ENCODE measurements at places on chromosomes 3 and 15.

DNA sequence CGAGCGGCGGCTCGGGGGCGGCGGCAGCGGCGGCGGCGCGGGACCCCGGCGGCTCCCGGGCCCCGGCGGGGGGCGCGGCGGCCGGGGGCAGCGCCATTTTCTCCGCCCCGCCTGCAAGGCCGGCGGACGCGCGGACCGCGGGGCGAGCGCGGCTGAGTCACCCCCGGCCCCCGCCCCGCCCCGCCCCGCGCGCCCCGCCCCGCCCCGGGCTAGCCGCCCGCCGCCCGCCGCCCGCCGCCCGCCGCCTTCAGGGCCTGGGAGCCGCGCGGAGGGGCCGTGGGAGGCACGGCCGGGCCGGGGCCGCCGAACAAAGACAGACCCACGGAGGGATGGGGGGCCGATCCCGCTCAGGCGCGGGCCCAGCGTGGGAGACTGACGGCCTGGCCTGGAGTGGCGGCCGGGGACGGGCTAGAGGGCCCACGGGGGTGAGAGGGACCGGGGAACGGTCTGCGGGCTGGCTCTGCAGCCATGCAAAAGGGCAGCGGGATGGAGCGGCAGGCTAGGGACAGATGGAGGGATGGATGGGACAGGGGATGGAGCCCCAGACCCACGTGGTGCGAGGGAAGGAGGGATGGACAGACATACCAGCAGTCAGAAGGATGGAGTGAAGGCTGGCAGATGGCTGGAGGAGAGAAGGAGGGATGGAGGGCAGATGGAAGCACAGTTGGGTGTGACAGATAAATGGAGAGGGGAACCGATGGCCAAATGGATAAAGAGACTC, at the start of gene EIF4E3:
Gene EIF4E3, minus strand, starts transcription at position 132 of the 721 bp plus-strand sequence. Its CDS starts 35 bp downstream, at position 97.
- DNase-seq: peak; percentile 45

GRCh38 chr3:22156868-22157267, 405.9 kb upstream of the ZNF385D start:
- DNase-seq: no peak

- DNase-seq: peak; percentile 43
These were observed 1.2 kb downstream of the MECOM start for GRCh38 chr3:169662132-169662842.

GRCh38 chr15:79657722-79658121, 225.6 kb downstream of the MINAR1 start:
- no peak for DNase-seq

- no peak for DNase-seq
These were observed 154.1 kb downstream of the GREM1 start for GRCh38 chr15:32871883-32872282.

DNA sequence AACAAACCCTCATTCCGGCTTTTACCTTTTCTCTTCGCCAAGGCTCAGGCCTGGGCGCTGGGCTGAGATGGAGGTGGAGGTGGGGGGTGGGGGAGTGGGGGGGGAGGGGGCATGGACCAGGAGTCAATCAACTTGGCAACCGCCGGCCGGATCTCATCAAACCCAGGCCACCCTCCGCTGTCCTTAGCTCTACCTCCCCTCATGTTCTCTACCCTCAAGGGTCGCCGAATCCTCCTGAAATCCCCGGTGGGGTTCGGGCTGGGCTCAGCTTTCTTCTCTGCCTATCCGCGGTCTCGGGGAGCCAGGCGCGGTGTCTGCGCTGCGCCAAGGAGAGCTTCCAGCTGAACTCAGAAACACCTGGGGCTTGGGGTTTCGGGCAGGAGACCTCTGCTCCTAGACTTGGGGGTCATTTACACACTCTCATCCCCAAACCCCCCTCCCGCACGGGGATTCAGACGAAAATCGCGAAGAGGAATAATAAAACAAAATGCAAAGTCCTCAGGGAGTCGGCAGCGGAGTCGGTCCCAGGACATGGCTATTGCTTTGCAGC, 2.5 kb downstream of the ONECUT1 start:
- DNase-seq: no peak

- no peak for DNase-seq
These were observed 123.8 kb upstream of the DAZL start for GRCh38 chr3:16728770-16729745.

DNA sequence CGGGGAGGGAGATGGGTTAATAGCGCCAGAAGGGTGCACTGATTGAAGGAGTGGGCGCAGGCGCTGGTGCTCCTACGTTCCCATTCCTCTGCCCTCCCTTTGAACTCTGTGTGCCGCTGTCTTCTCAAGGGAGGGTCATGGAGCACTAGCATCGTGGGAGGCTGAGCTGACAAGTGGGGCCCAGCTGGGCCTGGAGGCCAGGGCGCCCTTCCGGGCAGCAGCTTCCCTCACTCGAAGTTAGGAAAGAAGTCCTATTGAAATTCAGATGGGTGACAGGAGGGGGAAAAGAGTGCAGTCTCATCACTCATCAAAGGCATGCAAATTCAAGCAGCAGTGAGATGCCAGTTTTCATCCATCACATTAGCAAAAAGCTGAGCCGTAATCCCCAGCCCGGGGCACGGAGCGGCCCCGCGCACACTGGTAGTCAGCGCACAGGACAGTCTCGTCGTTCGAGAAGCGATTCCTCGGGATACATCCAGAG, 128.2 kb downstream of the LRRK1 start:
- no peak for DNase-seq

- peak; percentile 82 for DNase-seq
These were observed at the start of gene MCF2L2 for GRCh38 chr3:183428447-183429211. Gene MCF2L2 (minus strand): TSS chr3:183428619. CDS start chr3:183427977, 642 bp downstream.

DNA sequence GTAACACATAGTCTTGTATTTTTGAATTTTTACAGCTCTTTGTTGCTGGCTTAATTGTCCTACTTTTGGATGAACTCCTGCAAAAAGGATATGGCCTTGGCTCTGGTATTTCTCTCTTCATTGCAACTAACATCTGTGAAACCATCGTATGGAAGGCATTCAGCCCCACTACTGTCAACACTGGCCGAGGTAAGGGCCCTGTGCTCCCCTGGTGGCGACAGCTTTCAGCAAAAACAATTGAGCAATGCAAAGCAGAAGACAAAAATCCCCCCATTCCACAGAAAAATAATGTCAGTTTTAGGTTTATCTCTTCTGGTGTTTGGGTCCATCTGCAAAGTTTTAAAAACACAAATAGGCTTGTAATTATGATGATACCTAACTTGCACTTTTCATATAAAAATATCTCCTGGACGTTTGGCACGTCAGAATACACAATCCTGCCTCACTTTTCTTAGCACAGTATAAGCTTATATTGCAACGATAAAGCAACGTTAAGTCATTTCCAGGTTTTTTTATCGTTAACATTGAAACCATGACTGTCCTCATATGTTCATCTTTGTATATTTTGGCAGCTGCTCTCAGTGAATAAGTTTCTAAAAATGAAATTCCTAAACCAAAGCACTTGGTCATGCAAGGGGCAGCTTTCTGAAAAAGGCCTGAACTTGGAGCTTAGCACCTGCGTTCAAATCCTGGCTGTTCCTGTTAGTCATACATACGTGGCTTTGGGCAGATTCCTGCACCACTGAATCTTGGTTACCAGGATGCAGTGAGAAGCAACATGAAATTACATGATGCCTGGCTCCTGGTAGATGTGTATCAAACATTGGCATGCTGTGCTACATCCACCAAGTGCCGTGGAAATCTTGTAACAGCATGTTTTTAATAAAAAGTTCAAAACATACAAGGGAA, 8.5 kb downstream of the SEC61A1 start:
- no peak for DNase-seq

DNA sequence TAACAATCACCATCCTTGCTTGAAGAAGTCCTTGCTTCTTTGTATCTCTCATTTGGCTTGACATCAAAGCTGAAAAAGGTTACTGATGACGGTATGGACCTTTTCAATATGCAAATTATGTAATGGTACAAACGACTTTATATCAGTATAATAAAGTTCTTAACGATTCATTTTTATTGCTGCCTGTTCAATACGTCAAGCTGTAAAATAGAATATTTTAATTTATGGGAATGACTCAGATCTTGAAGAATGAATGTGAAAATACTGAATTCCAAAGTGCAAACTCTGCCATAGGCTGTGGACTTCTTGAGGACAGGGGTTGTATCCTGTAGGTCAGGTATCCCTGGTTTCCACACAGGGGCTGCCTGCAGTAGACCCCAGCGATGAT, 156.2 kb downstream of the PLCL2 start:
- DNase-seq: no peak

DNA sequence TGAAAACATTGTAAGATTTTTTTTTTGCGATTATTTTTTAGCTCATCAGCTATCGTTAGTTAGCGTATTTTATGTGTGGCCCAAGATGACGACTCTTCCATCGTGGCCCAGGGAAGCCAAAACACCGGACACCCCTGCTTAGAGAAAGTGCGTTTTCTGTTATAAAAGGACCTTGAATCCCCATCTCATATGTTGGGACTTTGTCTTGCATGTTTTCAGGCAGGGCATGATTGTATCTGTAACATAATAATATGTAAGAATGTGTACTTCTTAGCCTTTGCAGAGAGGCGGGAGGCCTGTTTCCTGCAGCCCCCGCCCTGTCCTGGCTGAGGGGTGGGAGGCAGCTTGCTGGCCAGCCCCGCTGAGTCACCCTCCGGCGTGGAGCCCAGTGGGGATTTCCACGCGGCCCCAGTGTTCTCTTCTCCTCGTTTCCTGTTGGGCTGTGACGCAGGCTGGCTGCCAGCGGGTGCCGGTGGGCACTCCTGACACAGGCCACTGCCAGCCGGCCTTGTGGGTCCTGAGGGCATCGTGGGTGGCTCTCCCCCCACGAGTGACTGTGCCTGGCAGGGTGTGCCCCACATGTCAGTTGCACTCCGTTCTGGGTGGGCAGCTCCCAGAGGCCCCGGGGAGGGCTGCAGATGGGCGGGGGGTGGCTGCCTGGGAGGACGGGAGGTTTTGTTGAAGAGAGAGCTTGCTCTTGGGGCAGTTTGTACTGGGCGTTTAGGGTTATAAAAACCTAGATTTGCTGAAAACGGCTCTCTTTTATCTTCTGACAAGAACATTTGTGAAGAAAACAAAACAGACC, 55.6 kb downstream of the SMAD3 start:
- DNase-seq: peak; percentile 85

DNA sequence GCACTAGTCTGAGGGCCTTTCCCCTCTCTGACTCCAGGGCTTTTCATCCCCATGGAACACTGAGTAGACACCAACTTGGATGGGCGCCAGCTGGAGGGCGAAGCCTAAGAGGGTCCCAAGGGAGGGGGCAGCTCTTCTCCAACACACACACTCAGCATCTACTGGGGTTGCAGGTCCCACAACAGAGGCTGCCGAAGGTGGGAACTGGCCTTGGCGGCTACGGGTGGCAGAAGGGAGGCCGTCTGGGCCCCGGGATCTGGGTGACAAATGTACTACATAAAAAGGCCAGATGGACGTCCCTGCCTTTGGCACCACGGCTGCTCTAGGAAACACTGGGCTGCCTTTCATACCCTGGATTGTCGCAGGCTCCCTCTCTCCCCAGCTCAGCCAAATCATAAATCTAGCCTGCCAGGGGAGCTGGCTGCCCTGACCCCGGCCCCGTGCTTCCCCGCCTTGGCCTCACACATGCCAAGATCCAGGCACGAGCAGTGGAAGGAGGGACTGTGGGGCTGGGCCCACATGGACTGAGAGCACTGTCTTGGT, 31.5 kb downstream of the SEMA5B start:
- DNase-seq: no peak

DNA sequence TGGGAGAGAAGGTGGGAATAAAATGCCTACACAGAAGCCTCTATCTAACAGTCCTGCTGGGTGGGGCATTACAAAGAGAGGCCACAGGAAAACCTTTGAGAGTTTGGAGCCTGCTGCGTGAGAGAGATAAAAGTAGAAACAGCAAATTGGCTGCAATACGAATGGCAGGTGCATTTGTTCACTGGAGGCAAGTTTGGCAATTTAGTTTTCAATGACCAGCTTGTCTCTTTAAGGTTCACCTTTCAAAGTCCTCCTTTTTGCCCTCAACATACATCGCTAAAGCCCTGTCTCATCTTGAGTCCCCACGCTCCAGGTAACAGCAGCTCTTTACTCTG, 405.7 kb downstream of the LSAMP start:
- DNase-seq: no peak

DNA sequence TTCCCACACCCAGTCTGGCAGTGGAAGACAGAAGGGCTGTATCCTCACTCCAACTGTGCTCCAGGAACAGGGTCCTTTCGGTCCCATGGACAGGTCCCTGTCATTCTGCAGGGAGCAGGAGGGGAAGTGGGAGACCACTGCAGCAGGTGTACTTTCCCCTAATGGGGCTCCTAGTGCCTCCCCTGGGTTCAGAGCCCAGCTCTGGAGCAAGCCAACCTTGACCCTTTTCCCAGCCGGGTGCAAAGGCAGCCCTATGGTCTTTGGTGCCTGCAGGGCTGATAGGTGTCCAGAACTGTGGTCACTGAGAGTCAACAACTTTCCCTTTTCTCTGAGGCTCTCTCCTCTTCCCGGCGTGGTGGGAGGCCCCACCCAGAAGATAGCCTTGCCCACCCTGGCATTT, 26.8 kb downstream of the MAGEF1 start:
- DNase-seq: no peak

DNA sequence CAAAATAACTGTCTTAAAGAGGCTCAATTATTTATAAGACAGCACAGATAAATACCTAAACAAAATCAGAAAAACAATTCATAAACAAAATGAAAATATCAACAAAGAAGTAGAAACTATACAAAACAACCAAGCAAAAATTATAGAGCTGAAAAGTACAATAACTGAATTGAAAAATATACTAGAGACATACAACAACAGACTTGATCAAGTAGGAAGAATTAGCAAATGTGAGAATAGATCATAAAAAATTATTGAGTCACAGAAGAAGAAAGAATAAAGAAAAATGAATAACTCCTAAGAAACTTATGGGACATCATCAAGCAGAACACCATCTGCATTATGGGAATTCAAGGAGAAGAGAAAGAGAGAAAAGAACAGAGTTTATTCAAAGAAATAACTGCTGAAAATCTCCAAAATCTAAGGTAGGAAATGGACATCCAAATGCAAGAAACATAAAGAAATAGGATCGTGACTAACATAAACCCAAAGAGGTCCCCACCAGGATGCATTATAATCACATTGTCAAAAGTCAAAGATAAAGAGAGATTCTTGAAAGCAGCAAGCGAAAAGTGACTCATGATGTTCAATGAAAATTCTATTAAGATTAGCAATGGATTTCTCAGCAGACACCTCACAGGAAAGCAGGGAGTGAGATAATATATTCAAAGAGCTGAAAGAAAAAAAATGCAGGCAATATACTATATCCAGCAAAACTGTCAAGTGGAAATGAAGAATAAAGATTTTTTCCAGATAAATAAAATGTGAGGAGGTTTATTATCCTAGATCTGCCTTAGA, 85.9 kb downstream of the DCLK3 start:
- DNase-seq: no peak

DNA sequence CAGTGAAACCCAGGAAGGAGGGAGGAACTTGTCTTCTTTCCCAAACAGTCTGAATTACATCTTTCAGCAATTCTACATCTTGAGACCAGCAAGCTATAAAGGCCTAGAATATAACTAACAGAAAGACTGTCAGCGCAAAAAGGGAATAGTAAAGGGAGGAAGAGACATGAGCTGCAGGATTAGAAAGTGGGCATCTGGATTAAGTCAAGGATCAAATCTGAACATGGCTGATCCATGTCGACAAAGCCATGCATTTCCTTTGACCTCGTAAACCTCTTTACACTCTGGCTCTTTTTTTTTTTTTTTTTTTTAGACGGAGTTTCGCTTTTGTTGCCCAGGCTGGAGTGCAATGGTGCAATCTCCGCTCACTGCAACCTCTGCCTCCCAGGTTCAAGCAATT, 35.4 kb upstream of the KCNMB3 start:
- no peak for DNase-seq

- no peak for DNase-seq
These were observed 55.3 kb downstream of the ADAMTSL3 start for GRCh38 chr15:83709241-83709640.
